ENCODE measurements at places on chromosomes 7 and 10.

DNA sequence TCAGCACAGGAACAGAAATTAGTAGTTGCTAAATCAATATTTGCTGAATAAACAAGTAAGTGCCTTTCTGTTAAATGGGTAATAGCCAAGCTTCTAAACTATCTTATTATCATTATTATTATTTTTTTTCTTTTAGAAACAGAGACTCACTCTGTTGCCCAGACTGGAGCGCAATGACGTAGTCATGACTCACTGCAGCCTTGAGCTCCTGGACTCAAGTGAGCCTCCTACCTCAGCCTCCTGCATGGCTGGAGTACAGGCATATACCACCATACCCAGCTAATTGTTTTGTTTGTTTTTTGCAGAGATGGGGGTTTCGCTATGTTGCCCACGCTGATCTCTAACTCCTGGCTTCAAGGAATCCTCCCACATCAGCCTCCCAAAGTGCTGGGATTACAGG is 12.3 kb upstream of the ELN start:
- no peak for DNase-seq

GRCh38 chr7:103082497-103082896 is 7.6 kb downstream of the ARMC10 start:
- no peak for DNase-seq

DNA sequence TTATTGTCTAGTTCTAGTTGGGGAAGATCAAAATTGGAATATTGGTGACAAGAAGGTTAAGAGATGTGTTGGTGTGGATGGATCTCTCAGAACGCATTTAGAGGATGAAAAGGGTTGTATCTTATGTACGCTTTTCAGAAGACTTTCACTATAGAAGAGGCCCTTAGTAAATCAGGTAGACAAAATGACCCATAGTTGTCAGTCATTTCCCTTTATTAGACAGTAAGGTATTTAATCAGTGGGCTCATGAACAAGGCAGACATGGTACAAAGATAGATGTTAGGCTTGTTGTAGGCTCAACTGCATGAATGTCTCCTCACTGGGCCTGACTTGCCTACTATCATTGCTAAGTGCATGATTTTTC is 359.2 kb downstream of the PHF14 start:
- no peak for DNase-seq

DNA sequence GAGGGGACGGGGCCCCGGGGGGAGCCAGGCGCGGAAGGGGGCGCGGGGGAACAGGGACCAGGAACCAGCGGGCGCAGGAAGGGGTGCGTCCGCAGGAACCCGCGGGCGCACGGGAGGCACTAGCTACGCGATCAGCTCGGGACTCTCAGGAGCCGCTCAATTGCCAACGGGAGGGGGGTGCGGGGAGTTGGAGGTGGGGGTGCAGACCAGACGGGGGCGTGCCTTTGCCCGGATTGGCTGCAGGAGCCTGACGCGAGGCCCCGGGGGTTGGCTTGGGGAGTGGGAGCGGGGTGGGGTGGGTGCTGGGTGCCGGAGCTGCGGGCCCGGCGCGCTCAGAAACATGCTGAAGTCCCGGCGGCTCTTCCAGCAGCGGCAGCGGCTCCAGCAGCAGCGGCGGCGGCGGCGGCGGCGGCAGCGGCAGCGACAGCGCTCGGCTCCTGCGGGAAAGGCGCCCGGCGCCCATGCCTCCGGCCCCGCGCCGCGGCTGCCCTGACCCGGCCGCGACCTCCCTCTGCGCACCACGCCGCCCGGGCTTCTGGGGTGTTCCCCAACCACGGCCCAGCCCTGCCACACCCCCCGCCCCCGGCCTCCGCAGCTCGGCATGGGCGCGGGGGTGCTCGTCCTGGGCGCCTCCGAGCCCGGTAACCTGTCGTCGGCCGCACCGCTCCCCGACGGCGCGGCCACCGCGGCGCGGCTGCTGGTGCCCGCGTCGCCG is at the start of gene ADRB1:
TSS of gene ADRB1 (plus strand) at position 335 of the 715 bp plus-strand sequence. CDS start at position 602, 267 bp downstream.
- no peak for DNase-seq

DNA sequence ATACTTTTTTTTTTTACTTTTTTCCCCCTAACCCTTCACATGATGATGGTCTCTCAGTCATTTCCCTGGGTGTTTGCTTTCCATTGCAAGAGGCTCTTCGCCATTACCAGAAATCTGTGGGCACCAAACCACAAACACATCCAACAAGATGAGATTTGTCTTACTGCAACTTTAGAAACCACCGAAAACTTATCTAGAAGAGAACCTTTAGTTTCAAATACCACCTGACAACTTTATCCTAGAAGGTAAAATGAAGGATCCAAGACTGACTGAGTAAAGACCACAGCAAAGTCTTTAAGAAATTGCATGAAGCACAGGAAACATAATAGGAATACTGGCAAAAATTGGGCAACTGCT is 363.3 kb upstream of the MBL2 start:
- DNase-seq = no peak

DNA sequence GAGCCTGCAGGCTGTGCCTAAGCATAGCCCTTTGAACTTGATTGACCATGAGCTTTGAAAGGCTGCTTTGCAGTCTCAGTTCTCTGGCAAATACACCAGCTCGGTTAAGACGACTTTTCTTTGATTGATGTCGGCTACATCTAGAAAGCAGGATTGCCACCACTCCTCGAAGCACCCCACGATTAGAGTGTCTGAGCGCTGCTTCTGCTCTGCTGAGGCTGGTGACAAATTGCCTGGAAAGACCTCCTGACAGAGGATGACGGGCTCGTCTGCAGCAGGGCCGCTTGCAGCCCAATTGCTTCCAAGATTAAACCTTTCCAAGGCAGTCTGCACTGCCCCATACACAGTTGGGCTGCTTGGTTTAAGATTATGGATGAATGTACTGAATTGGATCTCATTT is 182.0 kb downstream of the CUX1 start:
- no peak for DNase-seq

DNA sequence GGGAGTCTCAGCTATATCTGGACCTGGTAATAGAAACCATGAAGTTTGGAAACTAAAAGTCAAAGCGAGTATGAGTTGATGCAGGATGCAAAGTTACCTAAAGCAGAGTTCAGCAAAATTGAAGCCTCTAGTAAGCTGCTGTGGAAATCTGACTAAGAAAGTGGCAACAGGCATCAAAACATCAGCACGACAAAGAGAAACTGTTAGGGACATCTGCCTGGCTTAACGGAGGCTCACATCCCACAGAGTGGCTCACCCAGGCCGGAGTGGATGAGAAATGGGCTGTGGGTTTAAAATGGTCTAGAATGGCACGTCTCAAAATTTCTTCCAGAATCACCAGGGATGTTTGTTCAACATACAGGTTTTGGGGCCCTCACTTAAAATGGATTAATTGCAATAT is 164.1 kb upstream of the NPY start:
- no peak for DNase-seq

GRCh38 chr10:15363031-15363430 is 8.1 kb downstream of the FAM171A1 start:
- no peak for DNase-seq

Data from activated CD4-positive, alpha-beta T cell treated with anti-CD3 and anti-CD28 coated beads for 24 hours (primary cell).